Stimulated activated CD4-positive, alpha-beta T cell treated with anti-CD3 and anti-CD28 coated beads, Interleukin-12 subunit alpha, Interleukin-12 subunit beta, amount 100 ng/mL, for 48 hours (primary cell): ENCODE measurements at places on chromosomes 12 and 14.

DNA sequence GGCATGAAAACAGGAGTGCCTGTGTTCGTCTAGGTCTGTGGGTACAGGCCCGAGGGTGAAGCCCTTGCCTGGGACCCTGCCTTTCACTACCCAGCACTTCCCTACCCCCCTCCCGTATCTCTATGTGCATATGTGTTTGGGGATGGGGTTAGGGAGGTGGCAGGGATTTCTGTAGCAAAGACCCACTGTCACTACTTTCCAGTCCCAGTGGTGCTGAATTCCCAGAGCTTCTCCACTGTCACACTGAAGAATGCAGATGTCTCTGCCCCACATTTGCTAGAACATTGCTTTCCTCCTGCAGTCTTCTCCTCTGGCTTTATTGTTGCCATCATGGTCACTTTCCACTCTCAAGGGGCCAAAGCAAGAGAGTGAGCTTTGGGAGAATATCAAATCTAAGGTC is 203.9 kb downstream of the MYRFL start:
- no peak for DNase-seq

DNA sequence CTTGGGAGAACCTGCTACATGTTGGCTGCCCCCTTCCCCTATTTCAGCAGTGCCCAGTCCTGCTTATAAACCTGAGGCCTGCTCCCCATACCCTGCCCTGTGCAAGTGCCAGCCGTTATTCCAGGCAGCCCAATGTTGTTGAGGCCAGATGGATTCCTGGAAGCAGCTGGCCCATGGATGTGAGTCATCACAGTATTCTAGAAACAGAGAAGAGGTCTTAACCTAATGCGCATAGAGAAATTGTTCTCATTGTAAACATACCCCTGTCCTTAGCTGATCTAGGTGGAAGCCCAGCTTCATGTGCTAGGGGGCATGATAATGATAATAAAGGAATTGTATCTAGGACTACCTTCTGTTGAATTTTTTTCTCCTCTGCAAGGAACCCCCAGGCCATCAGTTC is 69.7 kb downstream of the TSPAN11 start:
- DNase-seq, result no peak

GRCh38 chr12:107600581-107601144 is 84.9 kb upstream of the PWP1 start:
- DNase-seq, result no peak

GRCh38 chr12:114396869-114397719 is 8.8 kb downstream of the TBX5 start:
- DNase-seq, result no peak

GRCh38 chr14:100832311-100832960 is 6.5 kb downstream of the MEG3 start:
- DNase-seq, result no peak

DNA sequence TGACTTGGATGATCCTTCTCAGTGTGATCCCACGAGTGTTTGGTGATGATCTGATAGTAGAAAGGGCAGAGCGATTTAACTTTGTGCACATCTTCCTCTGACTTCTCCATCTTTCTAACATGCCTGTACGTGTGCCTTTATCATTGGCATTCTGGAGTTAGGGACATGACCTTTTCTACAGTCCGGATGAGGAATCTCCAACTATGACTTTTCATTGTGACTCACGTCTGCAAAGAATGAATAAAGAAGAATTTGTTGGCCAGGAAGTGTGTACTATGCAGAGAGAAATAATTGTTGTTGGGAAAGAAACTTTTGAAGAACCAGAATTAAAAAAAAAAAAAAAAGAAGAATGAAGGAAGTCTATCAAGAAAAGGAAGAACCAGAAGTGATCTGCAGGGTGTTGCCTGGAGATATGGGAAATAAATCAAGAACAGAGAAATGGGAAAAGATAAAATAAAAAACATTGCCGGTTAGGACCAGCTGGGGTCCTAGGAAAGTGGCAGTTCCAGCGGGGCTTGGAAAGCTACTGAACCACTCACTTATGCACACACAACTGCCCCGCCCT is 25.3 kb downstream of the PPFIBP1 start:
- no peak for DNase-seq

DNA sequence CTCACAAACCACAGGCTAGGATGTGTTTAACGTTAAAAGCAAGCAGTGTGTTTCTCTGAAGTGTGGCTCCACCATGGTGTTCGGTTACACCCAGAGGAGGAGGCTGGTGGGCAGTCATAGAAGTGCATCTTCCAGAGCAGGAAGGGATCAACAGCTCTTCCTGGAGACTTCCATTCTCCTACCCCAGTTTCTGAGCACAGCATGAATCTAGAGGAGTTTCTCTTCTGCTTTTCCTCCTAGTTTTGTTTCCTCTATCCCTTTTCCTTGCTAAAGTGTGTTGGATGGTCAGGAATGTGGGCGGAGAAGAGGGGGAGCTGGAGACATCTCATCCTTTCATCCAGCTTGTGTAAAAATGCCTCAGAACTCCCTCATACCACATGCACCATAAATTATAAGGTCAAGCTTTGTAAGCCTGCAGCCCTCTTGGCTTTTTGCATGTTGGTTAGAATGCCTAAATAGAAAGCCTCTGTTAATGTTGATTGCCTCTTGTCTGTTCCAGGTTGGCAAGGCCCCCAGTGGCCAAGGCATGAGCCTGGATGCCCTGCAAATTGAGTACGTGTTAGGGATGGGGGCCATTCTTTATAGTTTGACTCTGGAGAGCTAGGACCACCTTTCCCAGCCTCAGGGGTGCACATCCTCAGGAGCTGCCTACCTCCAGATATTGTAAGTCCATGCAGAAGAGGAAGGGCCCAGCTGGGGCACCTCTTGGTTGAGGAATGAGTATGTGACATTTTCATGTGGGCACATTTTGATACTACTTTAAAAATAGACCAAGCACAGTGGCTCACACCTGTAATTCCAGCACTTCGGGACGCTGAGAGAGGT is 4.0 kb upstream of the CKAP4 start:
- no peak for DNase-seq

DNA sequence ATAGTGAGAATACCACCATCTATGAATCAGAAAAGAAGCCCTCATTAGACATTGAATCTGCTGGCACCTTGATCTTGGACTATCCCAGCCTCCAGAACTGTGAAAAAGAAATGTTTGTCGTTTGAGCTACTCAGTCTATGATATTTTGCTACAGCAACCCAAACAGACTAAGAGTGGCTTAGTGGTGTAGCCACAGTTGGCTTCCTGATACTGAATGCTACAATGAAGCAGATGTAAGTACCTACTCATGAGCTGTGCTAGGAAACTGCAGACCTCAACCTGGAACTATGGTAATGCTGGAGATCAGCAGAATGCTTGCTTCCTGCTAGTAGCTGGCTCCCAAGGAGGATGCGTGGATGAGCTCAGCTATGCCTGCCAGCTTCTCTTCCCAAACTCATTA is 268.6 kb upstream of the CRY1 start:
- DNase-seq, result no peak

GRCh38 chr12:58323676-58324075 is 382.3 kb downstream of the ATP23 start:
- DNase-seq, result no peak

DNA sequence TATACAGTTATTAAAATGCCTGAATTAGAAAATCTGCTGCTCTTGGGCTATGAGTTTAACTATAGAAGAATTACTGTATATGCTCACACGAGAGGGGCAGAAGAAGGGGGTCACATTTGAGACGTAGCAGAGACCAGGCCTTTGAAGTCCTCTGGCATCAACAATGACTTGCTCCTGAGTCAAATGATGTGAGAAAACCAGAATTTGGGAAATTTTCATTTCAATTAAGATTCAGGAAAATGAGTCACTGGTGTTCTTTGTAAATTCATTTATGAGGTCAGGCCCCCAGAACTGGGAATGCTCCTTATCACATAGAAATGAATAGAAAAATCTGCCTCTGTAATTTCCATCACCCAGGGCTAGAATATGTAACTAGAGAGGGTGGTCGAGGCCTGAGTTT is 92.9 kb downstream of the APAF1 start:
- DNase-seq, result no peak

DNA sequence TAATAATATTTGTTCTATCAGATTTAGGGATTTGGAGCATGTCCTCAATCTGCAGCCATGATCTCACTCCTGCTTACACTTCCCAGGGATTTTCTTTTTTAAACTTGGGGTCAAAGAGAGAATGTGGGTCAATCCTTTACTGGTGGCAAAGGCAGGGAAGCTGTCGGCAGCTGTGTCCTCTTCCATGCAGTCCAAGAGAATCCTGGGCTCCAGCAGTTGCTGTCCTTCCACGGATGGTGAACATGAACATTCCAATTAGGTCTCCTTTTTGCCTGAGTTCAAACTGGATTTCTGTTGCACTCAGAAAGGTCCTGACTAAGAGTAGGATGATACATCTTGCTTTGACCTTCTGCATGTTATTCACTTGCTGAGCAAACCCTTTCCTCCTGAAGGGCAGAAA is 73.9 kb downstream of the ARL6IP4 start:
- DNase-seq, result no peak

DNA sequence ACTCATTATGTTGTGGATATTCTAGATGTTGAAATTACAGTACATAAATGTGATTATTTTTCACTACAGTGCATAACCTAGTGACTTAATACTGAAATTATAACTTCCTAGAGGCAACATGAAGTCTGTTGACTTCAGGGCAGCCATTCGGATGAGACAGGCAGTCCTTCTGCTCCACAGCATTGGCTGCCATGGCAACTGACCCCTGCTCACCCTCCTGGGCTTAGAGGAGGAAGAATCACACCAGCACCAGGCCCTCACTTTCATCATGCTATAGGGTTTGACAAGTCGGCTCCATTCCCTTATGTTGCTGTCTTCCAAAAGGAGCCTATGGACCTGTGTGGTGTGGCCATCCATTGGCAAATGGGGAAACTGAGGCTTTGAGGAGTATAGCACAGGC is 233.5 kb upstream of the TMEM132C start:
- DNase-seq, result no peak

GRCh38 chr14:22547313-22547947 is 41.6 kb downstream of the DAD1 start:
- no peak for DNase-seq

- DNase-seq, result no peak
Measured at GRCh38 chr12:1470051-1470450, 124.3 kb downstream of the FBXL14 start.

DNA sequence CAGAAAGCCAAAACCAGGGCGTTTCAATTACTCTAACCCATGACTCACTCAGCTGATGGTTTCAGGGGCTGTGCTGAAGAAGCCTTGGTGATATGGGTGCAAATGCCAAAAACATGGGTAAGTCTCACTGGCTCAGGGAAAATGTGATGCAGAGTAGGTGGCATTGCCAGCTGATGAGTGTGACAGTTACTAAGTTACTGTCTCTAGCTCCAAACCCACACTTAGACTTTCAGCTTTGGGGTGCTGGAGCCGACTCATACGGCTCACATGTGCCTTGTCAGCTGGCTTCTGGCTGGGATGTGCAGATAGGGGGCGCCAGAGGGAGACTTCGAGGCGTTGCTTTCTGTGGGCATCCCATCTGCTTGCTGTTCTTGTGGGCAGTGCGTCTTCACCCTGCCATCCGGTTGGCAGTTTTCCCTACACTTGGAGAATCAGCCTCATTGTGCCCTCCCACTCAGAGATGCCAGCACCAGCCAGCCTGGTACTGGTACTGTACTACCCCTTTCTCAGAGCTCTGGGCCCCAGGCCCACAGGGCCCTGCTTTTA is 11.1 kb upstream of the KRT7 start:
- DNase-seq, result peak; percentile 75

DNA sequence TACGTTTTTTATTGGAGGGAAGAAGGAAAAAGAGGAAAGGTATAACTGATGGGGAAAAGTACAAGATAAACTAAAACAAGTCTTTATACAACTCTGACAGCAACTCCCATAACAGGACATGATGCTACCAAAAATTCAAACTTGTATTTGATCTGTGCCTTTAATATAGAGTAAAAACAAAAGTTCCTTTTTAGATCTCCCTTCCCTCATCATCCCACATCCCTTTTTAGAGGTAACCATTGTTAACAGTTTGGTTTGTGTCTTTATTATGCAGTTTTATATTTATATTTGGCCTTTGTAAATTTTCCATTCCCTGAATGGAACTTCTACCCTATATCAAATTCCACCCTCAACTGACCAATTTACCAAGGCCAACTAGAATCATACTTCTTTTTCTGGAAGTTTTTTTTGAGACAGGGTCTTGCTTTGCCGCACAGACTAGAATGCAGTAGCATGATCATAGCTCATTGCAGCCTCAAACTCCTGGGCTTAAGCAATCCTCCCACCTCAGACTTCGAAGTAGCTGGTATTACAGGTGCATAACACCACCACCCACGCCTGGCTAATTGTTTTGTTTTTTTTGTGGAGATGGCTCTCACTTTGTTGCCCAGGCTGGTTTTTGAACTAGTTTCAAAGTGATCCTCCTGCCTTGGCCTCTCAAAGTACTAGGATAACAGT is 36.9 kb downstream of the RAB21 start:
- no peak for DNase-seq

GRCh38 chr14:70186900-70187451 is 1.8 kb downstream of the SLC8A3 start:
- DNase-seq, result no peak

- DNase-seq, result no peak
Measured at GRCh38 chr14:96204151-96205058, at the start of gene BDKRB2. Gene BDKRB2 (plus strand): TSS chr14:96204839. CDS start chr14:96237108, 32,269 bp downstream.

- no peak for DNase-seq
Measured at GRCh38 chr14:105439710-105440553, 20.3 kb downstream of the MTA1 start.

DNA sequence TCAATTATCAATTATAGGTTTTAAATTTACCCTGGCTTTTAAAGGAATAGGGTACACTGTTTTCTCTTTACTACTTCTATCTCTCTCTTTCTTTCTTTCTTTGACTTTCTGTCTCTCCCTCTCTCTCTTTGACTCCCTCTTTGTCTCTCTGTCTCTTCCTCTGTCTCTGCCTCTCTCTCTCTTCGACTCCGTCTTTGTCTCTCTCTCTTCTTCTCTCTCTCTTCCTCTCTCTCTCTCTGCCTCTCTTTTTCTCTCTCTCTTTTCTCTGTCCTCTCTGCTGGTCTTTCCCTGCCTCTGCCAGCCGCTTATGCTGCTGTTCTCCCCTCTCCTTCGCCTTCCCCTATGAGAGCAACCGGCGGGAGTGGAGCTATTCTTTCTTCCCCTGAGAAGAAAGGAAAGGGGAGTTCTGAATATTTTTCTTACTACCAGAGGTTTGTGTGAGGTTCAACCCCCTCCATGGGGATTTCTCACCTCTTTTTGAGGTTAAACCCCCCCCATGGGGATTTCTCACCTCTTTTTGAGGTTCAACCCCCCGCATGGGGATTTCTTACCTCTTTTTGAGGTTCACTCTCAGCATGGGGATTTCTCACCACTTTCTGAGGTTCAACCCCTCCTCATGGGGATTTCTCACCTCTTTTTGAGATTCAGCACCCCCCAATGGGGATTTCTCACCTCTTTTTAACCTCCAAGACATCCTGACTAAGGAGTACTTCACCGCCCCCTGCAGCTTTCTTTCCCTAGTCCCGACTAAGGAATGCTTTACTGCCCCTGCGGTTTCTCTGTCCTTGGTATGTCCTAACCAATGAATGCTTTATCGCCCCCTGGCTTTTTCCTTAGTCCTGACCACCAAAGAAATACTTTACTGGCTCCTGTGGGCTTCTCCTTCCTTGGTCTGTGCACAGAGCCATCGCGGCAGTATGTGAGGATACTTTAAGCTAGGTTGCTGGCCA is 27.4 kb upstream of the DDHD1 start:
- DNase-seq, result peak; percentile 17

- DNase-seq, result no peak
Measured at GRCh38 chr12:13562915-13563742, 366.6 kb downstream of the EMP1 start.
